ENCODE measurements at places on chromosomes 16 and 17.

- DNase-seq = no peak
Observed at GRCh38 chr16:50160495-50161164, 7.5 kb downstream of the TENT4B start.

DNA sequence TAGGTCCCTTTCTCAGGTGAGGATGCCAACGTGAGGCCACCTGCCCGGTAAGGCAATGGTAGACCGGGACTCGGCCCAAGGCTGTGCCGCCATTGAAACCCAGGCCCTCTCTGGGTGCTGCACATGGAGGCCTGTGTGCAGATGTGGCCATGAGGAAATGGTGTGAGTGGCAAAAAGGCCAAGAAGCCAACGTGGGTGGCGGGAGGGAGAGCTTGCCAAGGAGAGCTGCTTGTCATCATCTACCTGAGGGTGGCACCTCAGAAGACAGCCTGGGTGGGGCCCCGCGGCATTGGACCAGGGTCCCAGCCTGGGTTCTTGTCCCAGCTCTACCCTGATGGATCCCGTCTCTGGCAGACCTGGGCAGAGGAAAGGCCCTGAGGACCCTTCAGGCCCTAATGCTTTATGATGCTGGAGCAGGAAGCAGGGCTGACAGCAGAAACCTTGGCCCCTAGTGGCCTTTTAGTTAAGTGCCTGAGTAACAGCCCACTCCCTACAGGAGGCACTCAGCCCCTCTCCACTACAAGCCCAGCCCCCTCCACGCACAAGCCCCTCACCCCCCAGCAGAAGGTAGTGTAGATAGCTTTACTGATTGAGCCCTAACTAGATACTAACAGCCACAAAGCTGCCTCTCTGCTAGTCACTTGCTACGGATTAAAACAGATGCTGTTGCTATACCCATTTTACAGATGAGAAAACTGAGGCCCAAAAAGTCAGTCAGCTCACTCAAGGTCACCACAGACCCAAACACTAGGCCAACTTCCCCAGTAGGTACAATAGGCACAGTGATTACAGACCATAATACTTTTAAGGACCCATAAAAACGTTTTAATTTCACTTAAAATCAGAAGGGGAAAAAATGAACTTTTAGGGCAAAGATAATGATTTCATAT is 26.2 kb upstream of the KIFC3 start:
- DNase-seq = no peak

DNA sequence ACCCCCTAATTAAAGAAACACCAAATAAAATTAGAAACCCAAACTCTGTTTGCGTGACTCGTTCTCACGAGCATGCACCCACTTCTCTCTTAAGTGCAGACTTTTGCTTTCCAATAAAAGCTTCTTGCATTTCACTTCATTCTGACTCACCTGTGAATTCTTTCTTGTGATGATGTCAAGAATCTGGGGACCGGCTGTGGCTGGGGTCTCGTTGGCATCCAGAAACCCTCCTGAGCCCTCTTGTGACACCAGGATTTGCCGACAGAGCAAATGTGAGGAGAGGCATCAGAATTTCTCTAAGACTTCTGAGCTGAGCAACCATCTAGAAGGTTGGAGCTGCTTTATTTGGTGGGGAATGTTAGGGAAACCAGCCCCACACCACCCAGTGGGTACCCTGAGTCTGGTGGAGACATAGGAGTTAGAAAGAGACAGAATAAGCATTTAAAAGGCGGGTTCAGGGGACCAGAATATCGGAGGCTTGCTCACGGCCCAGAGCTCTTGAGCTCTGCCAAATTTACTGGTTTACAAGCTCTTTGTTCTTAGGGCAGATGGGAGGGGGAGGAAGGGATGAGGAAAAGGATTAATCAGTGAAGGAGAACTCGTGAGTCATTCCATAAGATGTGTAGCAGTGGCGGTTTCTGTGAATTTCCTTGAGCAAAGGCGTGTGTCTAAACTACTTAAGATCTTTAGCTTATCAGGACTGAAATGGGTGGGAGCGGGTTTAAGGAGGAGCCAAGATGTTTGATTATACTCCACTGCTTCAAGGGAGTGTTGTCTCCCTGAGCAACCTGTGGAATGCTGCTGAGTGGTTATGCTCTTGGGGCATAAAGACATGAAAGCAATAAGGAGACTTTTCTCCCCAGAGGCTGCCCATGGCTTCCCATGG is 24.2 kb upstream of the TMC5 start:
- DNase-seq = no peak

DNA sequence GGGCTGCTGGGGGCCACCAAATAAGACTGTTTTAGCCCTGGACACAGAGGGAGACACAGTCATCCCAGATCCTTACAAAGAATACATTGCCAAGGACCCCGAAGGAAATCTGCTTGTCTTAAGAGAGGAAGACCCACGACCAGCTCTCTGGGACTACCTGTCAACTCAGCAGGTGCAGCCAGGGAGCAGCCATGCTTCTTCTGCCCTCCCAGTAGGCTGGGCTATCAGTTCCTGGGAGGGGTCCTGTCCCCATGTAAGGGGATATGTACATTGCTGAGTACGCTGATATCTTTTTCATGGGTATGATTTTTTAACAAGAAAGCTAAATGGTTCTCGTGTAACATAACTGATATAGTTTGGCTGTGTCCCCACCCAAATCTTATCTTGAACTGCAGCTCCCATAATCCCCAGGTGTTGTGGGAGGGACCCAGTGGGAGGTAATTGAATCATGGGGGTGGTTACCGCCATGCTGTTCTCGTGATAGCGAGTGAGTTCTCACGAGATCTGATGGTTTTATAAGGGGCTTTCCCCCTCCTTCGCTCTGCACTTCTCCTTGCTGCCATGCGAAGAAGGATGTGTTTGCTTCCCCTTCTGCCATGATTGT is 11.3 kb downstream of the SSTR2 start:
- DNase-seq = no peak

GRCh38 chr16:9365370-9365728 is 273.9 kb downstream of the HAPSTR1 start:
- DNase-seq = no peak

GRCh38 chr16:48556913-48557351 is 53.0 kb downstream of the N4BP1 start:
- no peak for DNase-seq

DNA sequence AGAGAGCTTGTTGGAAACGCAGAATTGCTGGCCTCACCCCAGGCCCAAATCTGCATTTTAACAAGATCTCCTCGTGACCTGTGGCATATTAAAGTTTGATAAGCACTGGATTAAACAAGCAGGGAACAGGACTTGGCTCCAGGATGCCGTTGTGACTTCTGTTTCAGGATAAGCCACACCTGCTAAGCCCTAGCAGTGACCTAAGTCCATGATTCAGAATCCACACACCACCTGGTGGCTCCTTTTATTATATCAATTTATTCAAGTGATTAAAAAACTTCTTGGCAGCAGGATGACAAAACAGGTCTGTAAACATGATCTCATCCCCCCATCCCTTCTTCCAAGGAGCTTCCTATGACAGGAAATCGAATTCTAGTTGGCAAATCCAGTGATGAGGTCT is 9.1 kb downstream of the NAGPA start:
- no peak for DNase-seq

DNA sequence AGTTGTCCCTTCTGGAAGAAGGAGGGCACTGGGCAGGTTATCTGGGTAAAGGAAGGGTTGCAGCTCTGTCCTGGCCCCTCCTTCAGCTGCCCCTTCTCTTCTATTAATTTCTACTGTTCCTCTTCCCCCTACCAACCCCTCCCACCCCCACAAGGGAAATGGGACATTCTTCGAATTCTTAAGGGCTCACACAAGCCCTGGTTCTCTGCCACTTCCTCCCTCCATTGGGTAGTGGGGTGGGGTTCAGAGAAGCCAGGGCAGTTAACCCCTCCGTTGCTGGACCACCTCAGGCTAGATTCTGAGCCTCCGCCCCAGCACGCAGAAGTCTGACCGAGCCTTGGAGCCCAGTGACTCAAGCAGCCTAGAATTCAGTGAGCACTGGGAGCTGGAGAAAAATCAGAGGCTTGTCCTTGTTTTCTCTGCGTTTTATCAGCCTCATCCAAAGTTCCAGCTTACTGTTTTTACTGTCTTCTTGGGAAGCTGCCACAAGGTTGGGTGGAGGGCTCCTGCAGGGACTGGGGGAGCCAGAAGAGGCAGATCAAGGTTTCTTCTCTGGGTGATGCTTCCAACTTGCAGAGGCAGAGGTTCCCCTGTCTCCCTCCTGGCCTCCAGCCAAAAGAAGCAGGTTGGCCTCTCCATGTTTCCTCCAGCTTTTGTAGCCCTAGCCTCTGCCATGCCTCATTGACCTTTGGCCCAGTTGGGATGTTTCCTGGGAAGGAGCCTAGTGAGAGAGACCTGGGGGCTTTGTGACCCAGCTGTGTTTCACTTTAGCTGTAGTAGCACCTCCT is 10.2 kb downstream of the LASP1 start:
- DNase-seq = no peak

DNA sequence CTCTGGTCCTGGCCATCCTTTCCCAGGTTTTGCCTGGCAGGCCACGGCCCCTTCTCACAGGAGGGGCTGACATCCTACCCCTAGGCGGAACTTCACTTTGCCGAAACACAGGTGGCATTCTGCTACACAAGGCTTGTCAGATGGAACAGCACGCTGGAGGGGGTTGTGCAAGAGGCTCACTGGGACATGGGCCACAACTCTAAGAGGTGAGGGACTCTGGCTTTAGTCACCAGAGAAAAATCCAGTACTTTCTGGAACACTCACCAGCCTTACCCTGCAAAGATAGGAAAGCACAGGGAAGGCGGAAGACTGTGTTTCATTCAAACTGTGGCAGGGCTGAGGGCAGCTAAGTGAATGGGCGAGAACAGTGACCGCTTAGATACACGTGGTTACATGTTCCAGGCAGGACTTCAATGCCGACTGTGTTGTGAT is 18.3 kb downstream of the CDC42EP4 start:
- DNase-seq = no peak

DNA sequence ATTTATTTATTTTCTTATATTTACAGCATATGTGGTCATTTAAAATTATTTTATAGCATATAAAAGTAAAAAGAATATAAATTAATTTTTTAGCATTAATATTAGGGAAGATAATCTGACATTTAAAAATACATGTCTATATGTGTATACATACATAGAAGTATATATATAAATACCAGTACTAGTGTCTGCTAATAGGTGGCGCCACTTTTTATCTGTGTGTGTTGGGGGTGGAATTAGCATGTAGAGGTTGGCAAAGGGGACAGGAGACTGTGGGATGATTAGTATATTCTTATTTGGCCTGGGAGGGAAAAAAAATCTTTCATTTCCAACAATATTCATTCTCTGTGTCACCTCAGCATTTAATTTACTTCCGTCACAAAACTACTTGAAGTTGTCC is 359.1 kb downstream of the WWOX start:
- DNase-seq = no peak

- DNase-seq = no peak
Observed at GRCh38 chr17:2954898-2955445, 108.4 kb downstream of the OR1D5 start.

DNA sequence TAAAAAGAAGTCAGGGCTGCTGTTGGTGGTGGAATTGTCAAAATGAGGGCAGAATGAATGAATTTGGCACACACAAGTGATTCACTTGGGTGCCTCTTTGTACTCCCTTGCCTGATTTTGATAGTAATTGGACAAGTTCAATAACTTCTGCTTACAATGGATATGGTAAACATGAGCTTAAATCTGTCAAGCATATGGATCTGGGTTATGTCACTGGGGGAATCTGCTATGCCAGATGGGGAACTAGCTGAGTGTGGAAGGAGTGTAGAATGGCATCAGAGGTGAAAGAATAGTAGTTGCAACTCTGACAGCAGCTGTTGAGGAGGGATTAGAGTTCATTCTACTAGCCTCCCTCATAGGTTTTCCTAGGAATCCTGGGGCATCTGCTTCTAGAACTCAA is 724.2 kb upstream of the CDH8 start:
- DNase-seq = no peak

- no peak for DNase-seq
Observed at GRCh38 chr16:54055864-54056263, 230.7 kb downstream of the IRX3 start.

DNA sequence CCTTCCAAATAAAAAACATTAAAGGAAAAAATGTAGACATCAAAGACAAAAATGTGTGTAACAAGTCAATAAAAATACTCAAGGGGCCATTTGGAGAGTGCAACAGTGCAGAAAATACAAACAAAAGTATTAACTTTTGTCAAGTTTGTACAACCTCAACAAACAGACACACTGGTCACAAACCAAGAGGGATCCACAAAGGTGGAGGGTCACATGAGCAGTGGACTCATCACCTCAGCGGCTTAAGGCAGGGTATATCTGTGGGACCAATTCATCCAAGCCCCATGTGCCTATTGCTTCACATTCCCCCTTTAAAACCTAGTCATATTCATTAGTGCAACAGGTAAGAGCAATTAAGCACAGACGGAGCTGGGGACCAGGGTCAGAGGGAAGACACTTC is 45.2 kb downstream of the DCUN1D3 start:
- no peak for DNase-seq

DNA sequence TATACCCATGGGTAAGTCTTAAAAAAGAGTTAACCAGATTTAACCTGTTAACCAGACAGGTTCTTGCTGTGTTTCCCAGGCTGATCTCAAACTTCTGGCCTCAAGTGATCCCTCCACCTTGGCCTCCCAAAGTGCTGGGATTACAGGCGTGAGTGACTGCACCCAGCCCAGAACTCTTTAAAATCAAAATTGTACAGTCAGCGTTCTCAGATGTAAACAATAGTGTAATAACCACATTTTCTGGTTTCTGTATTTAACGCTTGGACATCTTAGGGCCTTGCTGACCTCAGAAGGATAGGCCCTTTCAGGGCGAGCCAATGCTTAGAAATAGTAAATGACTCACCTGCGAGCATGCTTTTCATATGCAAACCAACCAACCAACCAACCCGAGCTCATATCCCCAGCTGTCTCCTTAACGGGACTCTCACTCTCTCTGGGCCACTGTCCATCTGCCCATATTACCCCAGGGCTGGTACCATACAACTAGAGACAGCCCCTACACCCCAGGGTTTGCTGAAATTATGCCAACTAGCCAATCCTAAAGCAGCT is 415.0 kb upstream of the XYLT1 start:
- DNase-seq = no peak

DNA sequence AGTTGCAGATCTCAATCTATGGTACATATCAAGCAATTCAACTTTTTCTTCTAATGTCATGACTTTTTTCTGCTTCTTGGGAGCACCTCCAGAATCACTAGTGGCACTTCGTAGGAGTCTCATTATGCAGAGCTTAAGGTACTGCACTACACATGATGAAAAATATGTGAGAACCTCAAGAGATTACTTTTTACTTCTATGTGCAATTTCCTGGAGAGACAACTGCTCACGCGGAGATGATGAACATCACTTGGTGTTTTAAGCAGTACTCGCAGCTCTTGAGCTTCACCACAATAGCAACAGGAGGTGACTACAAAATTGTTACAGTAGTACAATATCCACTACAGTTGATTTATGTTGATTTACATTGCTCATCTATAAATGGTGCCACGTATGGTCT is 79.7 kb downstream of the MRTFB start:
- DNase-seq = no peak

- no peak for DNase-seq
Observed at GRCh38 chr16:77424871-77425604, 9.8 kb downstream of the ADAMTS18 start.

GRCh38 chr17:46192439-46193150 is 634 bp downstream of the KANSL1 start:
- DNase-seq = peak; percentile 40
